ENCODE measurements at places on chromosomes 16 and 17. TPM values are rescaled to one million over a fixed set of nuclear protein-coding genes. Genes with fewer than 3 reads are reported as not detected.

The SLC6A4 gene
- total RNA-seq: 0.11 TPM

The PPP1R27 gene
- total RNA-seq: not detected

The CNGB1 gene
- not detected for total RNA-seq

The CMTM1 gene
- total RNA-seq: 1.2 TPM

The HBA2 gene
- total RNA-seq: not detected

The KRT33B gene
- 2.7 TPM for total RNA-seq

Measured in uterine smooth muscle cell (primary cell).